Amniotic epithelial cell (primary cell): ENCODE measurements at places on chromosomes 1 and 21.

- DNase-seq = no peak
Measured at GRCh38 chr1:27523337-27524020, 33.5 kb upstream of the WASF2 start.

- DNase-seq = peak; percentile 26
Measured at GRCh38 chr1:223189903-223190724, 47.1 kb upstream of the TLR5 start.

DNA sequence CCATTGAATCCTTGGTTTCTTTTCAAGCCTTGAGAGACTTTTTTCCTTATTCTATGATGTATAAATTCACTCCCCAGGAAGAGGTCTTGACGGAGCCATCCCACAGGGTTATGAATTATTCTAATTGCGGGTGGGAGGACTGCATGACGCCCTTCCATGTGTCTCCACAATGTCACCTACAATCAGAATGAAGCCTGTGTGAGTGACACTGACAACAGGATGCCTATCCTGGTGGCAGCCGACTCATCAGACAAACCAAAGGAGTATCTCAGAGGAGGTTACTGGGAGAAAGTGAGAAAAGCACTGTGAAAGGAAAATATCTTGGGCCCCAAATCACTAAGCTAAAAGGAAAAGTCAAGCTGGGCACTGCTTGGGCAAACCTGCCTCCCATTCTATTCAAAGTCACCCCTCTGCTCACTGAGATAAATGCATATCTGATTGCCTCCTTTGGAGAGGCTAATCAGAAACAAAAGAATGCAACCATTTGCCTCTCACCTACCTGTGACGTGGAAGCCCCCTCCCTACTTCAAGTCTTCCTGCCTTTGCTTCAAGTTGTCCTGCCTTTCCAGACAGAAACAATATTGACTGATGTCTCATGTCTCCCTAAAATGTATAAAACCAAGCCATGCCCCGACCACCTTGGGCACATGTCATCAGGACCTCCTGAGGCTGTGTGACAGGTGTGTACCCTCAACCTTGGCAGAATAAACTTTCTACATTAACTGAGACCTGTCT, 98.4 kb downstream of the SMYD2 start:
- DNase-seq = no peak

DNA sequence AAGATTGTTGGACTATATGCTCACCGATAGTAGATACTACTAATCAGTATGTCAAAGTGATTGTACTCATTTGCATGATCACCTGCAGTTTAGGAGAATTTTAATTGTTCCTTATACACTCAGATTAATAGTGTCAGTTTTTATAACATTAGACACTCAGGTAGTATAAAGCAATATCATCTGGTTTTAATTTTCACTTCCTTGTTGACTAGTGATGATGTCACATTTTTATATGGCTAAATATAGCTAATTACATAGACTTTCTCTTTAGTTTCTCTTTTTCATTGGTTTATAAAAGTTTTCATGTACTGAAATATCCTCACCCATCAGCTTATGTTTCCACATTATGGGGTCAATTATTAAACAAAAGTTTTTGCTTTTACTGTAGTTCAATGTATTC, 1332.4 kb upstream of the ADGRL2 start:
- DNase-seq = no peak

GRCh38 chr1:185159966-185160365, 3.0 kb downstream of the SWT1 start:
- no peak for DNase-seq

DNA sequence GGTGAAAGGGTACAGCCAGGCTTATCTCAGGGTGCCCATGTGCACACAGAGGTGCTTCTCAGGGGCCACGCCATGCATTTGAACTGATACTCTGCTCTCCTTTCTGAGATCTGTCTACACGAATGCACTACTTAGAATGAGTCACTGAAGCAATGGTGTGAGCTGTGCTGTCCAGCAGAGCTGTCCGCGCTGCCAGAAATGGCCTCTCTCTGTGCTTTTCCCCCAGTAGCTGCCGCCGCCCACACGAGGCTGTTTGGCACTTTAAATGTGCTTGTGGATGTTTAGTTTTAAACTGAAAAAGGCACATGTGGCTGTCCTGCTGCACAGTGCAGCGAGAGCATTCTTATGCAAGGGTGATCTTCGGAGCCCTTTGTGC, 87.1 kb upstream of the COL6A1 start:
- DNase-seq = peak; percentile 51

- DNase-seq = no peak
Measured at GRCh38 chr1:223732993-223733798, 20.9 kb downstream of the CAPN2 start.

DNA sequence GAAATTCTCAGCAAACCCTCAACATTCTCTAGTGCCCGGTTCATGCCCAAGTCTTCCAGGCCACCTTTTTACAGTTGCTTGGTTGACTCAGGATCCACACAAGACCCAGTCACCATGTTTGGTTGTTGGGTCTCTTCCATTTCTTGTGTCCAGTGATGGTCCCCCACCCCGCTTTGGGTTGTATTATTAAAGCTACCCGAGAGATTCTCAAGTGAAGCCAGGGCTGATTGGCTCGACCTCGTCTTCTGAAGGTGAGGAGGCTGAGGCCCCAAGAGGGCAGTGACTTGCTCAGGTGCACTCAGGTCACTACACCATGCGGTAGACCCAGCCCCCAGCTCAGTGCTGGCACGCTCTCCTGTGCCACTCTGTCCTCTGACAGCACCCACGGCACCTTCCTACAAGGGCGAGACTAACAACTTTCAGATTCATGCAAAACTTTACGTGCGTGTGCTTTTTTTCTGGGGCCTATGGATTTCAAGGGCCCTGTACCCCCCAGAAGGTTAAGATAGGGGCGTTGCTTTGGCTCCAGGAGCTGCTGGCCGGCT, 50.3 kb downstream of the CAPN9 start:
- DNase-seq = no peak

DNA sequence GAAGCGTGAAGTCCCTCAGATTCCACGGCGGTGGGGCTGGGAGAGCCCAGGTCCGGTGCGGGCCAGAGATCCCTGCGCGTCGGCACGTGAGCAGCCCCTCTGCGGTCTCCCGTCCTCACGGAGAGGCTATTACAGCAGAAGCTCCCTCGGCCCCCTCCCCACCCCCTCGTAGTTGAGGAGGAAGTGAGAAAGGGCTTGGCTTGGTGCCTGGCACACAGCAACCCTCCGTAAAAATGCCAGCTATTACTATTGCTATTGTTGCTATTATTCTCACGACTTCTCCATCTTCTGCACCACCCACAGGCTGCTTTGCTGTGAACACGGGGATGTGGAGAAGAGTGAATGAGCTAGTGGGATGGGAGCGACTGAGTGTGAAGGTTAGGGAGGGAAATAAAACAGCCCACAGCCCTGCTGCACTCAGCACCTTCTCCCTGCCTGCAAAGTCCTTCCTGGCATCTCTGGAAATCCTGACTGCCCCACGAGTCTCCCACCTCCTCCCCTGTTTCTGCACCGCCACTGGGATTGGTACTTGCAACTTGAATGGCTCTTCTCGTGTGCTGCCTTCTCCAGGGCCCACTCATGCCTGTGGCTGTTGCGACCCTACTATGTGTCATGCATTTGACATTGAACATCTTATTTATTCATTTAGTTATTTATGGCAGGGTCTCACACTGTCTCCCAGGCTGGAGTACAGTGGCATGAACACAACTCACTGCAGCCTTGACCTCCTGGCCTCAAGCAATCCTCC, 26.6 kb downstream of the ZBTB18 start:
- no peak for DNase-seq

DNA sequence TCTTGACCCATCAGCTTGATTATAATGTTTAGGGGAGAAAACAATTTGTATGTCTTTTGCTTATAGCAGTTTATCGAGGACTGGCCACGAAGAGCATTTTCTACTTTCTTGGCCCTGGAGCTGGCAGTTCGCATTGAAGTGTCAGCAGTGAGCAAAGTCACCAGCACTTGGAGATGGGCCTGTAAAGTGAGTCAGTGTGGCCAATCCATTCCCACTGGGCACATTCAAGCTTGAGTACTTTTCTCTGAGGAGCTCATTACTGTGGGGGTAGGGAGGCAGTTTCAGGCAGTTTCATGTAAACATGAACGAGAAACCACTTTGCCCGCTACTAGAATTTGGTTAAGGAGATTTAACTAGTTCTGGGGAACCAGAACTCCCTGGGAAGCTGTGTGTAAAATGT, 164.8 kb downstream of the PRDM2 start:
- DNase-seq = no peak

DNA sequence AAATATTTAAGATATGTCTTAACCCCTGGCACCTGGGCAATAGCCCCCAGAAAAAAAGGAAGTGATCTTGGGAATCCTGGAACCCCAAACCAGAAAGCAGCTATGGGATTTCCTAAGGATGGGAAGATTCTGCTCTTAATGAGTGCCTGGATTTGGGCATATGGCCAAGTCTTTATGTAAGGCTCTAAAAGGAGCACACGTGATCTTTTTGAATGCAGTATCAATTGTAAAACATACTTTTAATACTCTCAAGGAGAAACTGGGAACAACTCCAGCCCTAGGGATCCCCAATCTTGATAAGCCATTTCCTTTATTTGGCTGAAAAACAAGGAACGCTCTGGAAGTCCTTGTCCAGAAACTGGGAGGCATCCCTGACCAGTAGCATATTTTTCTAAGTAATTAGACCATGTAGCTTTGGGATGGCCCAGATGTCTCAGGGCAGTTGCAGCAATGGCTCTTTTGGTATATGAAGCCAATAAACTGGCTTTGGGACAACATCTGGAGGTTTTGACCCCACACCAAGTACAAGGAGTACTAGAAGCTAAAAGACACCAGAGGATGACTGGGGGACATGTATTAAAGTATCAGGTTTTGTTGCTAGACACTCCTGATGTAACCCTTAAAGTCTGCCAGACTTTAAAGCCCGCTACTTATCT, 80.9 kb upstream of the KIAA0040 start:
- no peak for DNase-seq

- DNase-seq = no peak
Measured at GRCh38 chr1:153246018-153246417, 13.5 kb upstream of the LORICRIN start.
